ENCODE measurements at places on chromosomes 16 and 17.

DNA sequence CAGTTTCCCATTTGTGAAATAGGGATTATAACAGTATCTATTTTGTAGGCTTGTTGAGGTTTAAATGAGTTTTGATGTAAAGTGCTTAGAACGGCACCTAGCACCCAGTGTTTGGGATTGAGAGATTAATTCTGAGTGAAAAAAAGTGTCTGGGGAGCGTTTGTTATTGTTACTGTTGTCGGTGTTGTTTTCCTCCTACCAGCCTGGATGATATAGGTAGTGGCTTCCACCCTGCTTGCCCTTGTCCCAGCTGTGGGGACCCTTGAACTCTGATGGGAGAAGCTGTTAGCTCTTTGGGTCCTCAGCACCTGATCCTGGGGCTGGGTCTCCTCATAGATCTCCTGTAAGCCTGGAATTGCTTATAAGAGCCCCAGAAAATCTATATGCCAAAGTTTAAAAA is 4.9 kb downstream of the FMNL1 start:
- DNase-seq: no peak

DNA sequence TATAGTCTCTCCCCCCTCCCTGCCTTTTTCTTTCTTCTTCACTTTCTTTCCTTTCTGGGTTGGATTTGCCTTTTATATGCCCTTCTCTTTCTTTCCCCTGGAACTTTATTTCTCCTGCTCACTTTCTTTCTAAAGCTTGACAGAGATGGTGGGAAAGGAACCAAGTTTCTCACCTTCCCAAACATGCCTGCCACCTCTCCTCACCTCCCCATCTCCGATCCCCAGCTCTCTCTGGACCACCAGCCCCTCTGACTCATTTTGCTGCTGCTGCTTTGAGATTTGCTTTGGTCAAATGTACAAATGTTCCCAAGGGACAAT is 6.7 kb upstream of the LHX1 start:
- DNase-seq: no peak

- DNase-seq: no peak
Observed at GRCh38 chr17:63579633-63580032, 21.1 kb upstream of the TACO1 start.

- DNase-seq: no peak
Observed at GRCh38 chr17:44210342-44211192, 8.9 kb downstream of the UBTF start.

GRCh38 chr17:11871773-11872172 is 125.5 kb downstream of the ZNF18 start:
- DNase-seq: no peak

DNA sequence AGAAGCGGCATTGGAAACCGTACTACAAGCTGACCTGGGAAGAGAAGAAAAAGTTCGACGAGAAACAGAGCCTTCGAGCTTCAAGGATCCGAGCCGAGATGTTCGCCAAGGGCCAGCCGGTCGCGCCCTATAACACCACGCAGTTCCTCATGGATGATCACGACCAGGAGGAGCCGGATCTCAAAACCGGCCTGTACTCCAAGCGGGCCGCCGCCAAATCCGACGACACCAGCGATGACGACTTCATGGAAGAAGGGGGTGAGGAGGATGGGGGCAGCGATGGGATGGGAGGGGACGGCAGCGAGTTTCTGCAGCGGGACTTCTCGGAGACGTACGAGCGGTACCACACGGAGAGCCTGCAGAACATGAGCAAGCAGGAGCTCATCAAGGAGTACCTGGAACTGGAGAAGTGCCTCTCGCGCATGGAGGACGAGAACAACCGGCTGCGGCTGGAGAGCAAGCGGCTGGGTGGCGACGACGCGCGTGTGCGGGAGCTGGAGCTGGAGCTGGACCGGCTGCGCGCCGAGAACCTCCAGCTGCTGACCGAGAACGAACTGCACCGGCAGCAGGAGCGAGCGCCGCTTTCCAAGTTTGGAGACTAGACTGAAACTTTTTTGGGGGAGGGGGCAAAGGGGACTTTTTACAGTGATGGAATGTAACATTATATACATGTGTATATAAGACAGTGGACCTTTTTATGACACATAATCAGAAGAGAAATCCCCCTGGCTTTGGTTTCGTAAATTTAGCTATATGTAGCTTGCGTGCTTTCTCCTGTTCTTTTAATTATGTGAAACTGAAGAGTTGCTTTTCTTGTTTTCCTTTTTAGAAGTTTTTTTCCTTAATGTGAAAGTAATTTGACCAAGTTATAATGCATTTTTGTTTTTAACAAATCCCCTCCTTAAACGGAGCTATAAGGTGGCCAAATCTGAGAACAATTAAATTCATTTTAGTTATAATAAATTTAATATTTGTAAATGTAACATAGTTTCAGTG is 1.7 kb downstream of the HEXIM1 start:
- no peak for DNase-seq

GRCh38 chr16:11639925-11640899 is 28.0 kb upstream of the SNN start:
- DNase-seq: no peak
